ENCODE measurements at places on chromosomes 1 and 21. TPM values are rescaled to one million over a fixed set of nuclear protein-coding genes. Genes with fewer than 3 reads are reported as not detected.

DNA sequence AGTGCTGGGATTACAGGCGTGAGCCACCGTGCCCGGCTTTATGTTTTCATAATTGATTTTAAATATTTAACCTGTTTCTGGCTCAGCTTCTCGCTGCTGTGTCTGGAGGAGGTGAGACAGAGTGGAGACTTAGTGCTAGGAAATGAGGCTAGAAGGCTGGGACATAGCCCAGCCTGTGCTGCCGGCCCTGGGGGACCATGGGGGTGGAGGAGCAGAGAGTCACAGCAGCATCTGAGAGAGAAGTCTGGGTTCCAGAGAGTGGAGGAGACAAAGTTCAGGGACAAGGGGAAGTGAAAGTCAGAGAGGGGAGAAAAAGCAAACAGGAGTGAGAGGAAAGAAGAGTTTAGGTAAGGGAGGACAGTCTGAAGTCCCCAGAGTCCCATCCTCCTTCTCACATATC lies 71.9 kb downstream of the LHX9 start:
- no peak for DNase-seq

GRCh38 chr1:234578087-234578486 lies 31.9 kb downstream of the IRF2BP2 start:
- DNase-seq = no peak

The MAN1C1 gene
- 0.67 TPM for total RNA-seq

GRCh38 chr1:64692911-64693310 lies 52.0 kb upstream of the RAVER2 start:
- DNase-seq = no peak

The TMEM52 gene
- total RNA-seq = 0.67 TPM

The NLRP3 gene
- total RNA-seq = not detected

- peak; percentile 65 for DNase-seq
These were observed 341.0 kb upstream of the NEGR1 start for GRCh38 chr1:72623299-72623708.

DNA sequence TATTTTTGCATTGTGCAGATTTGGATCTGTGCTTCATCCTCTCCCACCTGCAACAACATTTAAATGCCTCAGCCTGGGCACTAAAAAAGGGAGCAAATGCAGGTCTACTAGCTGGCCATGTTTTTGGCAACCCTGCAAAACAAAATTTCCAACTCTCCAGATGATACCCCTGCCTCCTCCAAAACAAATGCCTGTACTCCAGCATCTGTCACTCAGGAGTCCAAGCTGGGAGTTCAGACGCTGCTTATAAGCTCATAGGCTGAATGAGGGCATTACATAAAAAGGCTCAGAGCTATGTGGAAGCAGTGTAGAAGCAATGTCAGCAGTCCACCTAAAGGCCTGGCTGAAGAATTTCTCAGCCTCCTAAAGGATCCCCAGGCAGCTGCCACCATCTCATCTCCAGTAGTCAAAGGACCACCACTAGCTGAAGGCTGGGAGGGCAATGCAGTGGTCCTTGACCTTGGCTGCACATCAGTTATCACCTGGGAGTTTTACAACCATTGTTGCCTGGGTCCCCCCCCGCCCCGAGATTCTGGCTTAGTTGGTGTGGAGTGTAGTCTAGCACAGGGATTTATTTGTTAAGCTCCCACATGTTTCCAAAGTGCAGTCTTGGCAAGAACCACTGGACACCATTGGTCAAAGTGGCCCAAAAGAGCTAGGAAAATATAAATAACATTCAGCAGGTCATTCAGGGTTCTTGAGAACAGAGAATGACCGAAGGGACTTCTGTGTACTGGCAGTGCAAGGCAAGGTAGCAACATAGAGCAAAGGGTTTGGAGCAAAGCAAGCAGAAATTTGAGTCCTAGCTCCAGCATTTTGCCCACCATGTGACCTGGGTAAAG lies 57.2 kb downstream of the ITPKB start:
- DNase-seq = no peak

DNA sequence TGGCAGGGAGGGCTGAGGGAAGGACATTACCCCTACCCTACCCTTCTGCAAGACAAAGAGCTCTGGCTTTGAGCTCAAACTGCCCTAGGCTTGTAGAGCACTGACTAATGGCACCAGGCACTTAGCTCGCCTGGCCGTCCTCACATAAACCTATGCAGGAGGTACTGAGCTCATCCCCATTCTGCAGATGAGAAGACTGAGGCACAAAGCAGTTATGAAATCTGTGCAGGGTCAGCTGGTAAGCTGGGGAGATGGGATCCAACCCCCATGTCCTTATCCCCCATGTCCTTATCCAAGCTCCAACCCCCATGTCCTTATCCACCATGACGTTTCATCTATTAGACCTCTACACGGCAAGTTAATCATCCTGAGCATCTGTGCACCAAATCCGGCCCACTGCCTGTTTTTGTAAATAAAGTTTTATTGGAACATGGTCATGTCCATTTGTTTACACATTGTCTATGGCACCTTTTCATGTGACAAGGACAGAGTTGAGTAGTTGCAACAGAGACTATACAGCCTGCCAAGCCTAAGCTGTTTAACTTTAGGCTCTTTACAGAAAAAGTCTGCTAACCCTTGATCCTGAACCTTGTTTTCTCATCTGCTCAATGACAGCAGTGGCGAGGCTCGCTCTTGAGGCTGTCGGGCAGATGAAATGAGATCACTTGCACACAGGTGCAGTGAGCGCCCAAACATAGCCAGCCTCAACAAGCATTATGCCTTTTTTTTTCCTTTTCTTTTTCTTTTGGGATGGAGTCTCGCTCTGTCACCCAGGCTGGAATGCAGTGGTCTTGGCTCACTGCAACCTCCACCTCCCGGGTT lies 86.8 kb downstream of the FBXO2 start:
- DNase-seq = no peak

The ATF3 gene
- total RNA-seq = 11.9 TPM

DNA sequence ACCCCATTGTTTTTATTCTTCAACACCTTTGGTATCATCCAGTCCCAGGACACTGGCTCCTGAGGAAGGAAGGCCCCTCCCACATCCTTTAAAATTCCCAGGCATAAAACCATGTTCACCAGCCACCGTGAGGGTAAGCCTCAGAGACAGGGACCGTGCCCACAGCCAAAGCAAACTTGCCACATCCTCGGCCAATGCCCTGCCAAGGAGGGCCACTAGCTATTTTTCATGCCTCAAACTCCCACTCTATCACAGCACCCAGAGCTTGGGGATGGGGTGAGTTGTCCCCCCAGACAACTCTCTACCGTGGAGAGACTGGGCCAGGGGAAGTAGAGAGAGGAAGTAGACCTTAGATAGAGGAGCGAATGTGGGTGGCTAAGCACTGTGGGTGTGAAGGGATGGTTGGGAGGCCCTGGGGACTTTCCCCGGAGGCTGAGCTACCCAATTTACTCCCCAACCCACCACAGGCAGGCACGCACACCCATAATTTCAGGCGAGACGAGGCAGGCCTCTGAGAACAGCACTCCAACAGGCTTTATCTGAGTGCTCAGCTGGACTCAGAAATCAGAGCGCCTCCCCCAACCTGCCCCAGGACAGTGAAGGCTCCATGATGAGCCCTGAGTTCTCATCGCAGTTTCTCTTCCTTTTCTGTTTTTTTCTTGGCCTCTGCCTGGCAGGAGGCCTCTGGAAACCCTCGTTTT lies 15.9 kb upstream of the BTG2 start:
- no peak for DNase-seq

All from SK-MEL-5 (cell line).